Hematopoietic multipotent progenitor cell (in vitro differentiated cells): ENCODE measurements at places on chromosomes 3 and 15. TPM values are rescaled to one million over a fixed set of nuclear protein-coding genes. Genes with fewer than 3 reads are reported as not detected.

The SLC12A1 gene
- not detected for total RNA-seq

The PLCB2 gene
- total RNA-seq, result 123 TPM

The CPNE9 gene
- 0.81 TPM for total RNA-seq

The OR4F6 gene
- not detected for total RNA-seq

The COLQ gene
- total RNA-seq, result 0.81 TPM

The TNFAIP8L3 gene
- not detected for total RNA-seq

GRCh38 chr3:16239086-16239770 is 25.5 kb downstream of the DPH3 start:
- no peak for DNase-seq

DNA sequence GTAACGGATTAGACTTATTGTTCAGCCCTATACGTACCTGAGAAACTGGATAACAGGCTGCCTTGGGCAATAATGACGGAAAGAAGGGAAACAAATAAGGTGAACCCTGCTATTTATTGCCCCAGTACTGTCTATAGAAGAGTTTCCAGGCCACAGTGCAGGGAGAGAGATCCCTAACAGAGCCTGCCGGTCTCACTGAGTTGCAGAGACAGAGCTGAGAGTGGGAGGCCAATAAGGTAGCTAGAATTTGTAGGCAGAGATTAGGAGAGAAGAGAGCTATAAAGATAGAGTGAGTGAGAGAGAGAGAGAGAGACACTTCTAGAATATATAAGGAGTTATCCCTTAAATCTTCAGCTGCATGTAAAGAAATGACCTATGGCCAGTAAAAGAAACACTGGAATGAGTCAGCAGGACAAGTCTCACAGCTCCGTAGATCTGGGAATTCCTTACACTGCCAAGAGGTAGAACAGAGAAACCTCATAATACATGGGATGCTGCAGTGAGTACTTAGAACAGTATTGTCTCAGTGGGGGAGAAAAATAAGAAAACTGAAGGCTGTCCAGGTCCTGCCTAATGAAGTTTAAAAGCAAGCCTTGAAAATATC is 51.8 kb downstream of the ST3GAL6 start:
- DNase-seq, result no peak

DNA sequence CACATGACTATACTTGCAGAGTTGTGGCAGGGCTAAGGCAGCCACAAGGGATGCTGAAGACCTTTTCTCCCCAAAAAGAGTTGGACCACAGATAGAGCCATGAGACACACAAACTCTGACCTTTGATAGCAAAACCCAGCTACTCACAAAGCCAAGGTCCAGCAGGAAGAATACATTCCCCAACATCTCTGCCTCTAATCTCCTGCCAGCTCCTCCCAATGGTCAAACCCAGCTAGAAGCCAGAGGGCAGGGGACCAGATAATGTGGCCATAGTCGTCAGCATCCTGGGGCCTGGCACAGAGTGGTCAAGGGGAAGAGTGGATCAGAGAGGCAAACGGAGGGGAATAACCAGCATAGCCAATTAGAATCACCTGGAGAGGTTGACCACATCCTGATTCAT is 28.2 kb downstream of the SLC6A1 start:
- no peak for DNase-seq

GRCh38 chr15:101213147-101213546 is 38.7 kb downstream of the CHSY1 start:
- DNase-seq, result no peak

- DNase-seq, result no peak
Observed at GRCh38 chr3:156016902-156017301, 103.5 kb upstream of the KCNAB1 start.

- no peak for DNase-seq
Observed at GRCh38 chr3:168722091-168722490, 626.4 kb upstream of the GOLIM4 start.

- DNase-seq, result no peak
Observed at GRCh38 chr3:148280623-148281242, 417.0 kb upstream of the AGTR1 start.

DNA sequence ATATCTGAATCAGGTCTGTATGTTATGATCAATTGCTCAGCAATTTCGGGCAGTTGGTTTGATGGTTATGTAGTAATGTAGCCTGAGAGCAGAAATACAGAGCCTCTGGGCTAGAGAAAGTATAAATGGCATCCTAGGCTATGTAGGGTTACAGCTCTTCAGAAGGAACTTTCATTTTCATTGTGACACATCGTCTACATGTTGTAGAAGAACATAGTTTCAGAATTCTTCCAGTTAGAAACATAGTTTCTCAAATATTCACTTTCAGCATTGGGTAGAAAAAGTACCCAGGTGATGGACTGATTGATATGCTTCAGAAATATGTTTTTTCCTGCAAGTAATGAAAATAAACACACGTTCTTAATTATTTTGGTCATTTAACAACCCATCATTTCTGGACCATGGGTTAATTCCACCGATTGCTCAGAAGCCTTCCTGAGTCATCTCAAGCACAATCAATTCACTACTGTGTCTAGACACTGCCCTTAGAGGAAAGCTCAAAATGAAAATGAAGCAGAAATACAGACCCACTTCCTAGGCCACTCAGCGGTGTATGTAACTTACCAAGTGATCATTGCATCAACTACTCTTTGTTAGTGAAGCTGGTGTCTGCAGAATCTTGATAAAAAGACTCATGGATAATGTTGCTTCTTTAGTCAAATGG is 88.8 kb upstream of the TSEN2 start:
- no peak for DNase-seq

GRCh38 chr15:70037292-70037640 is 60.5 kb downstream of the TLE3 start:
- no peak for DNase-seq

GRCh38 chr3:57772251-57772650 is 16.1 kb downstream of the SLMAP start:
- no peak for DNase-seq
